Central memory CD4-positive, alpha-beta T cell (primary cell): ENCODE measurements at places on chromosomes 1 and 21.

DNA sequence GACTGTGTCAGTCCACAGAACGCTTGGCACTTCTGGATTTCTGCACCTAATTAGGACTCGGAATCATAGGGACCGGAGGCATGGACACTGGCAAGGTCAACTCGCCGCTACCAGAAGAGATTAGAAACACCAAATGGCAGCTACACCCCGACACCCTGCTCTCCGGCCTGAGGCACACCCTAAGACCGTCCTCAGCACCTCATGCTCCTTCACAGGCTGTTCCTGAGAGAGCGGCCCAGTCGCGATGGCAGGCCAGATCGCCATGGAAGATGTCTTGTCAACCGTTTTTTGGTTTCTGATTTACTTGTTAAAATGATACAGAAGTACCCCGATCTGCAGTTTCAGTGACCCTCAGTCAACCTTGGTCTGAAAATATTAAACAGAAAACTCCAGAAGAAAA is 46.8 kb downstream of the NPHP4 start:
- no peak for DNase-seq

DNA sequence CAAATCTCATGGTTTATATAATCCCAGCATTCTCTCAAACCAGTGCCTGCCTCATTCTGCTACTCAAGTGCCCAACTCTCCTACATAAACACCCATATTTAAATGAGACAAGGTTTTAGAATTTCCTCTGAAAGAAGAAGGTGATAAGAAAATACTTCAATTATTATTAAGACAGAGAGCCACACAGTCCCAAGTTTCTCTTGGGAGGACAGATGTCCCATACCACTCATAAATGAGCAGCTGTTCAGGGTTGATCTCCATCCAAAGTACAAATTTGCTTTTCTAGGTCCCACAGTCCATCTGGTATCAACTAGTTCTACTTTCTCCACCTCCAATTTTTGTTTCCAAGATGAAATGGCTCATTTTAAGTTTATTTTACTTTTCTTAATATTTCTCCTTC is 11.3 kb downstream of the DCAF8 start:
- no peak for DNase-seq

GRCh38 chr1:41776891-41777441 is 141.8 kb downstream of the HIVEP3 start:
- no peak for DNase-seq

GRCh38 chr1:2496087-2496622 is 20.1 kb downstream of the PLCH2 start:
- no peak for DNase-seq
